ENCODE measurements at places on chromosomes 16 and 17.

DNA sequence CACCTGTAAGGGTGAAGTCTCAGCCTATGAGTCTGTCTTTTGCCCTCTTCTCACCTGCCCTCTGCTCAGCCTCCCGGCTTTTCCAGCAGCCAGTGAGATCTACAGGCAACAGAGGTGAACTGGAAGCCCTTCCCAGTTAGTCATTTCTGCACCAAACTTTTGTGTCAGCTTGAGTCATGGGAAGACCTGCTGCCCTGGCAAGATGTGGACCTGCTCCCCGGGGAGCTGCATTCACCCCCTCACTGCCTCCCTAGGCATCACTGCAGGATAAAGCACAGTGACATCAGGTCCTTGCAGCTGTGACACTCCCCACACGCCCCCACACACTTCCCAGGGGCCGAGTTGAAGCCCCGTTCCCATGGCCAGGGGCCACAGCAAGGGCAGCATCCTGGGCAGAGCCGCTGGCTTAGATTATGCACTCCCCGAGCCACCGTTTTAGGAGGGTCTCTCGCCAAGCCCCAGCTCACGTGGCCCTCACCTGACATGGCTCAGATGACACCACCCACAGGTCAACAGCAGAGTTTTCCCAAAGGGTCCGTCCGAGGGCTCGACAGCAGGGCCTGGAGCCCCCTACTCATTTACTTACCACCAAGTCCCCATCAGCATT, 6.5 kb upstream of the ABR start:
- no peak for DNase-seq

GRCh38 chr16:81279392-81279791, 35.4 kb upstream of the GAN start:
- DNase-seq, result no peak

DNA sequence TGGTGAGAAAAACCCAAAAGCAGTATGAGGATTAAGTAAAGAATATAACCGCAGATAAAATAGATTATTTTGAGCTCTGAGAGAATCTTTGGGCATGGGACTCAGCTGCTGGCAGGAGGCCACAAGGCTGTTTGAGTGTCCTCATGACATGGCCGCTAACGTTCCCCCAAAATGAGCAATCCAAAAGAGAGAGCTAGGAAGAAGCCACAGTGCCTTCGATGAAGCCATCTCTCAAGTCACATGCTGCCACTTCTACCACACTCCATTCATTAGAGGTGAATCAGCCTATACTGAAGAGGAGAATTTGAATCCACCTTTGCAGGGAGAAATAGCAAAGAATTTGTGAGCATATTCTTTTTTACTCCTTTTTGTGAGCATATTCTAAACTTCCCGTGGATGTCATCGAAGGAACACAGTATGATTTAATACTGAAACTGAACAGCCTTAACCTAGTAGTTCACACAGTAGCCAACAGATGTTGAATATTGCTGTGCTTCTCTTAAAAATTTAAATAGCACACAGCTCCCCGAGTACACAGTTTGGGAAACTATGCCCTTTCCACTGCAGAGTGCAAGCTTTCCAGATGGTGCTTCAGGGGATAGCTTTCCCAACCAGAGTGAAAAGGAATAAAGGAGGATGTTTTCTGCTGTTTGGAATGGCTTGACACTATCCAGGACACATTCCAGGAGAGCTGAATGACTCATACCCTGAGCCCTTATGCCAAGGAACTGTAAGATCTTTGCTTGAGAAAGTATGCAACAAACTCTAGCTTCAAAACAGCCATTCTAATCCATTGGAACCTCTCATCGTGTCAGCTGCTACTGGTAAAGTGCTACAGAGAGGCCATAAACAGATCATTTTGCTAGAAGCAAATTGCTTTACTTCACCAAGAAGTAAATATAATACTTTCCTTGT, 33.9 kb downstream of the ANKFY1 start:
- no peak for DNase-seq

GRCh38 chr17:28334171-28334570, 1.1 kb downstream of the IFT20 start:
- no peak for DNase-seq

GRCh38 chr17:78305801-78306200, 54.1 kb downstream of the SOCS3 start:
- no peak for DNase-seq

- no peak for DNase-seq
Measured at GRCh38 chr16:19776147-19776546, 58.1 kb downstream of the IQCK start.

- DNase-seq, result no peak
Measured at GRCh38 chr17:38451030-38451839, 23.0 kb downstream of the ARHGAP23 start.

DNA sequence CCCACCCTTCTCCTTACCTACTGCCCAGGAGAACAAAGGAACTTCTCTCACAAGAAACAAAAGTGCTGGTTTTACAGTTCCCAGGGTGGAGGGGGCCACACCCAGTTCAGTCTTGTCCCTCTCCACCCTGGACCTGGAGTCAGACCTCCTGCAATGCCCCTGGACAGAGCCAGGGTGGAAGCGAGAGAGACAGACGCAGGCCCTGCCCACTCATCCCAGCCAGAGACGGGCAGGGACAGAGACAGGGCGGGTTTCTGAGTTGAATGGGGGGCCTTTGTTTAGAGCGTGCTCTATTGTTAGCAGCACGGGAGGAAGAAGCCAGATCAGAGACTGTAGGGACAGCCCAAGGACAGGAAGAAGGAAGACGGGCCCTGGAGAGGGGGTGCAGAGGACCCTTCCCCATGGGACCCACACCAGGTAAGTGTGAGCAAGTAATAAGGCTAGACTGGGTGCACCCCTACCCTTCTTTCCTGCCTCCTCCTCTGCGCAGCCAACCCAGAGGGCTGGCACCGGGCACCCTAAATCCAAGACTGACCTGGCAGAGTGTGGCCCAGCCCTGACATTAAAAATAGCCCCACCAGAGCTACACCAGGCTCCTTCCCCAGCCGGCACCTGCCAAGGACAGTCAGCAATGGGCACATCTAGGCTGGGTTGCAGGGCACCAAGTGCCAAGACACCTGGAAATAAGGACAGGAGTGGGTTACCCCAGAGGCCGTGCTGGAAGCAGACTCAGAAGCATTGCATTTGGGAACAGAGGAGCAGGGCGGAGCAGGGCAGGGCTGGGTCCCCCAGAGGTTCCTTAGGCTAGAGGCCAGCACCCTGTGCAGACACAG, 10.9 kb downstream of the JUP start:
- DNase-seq, result no peak

- DNase-seq, result no peak
Measured at GRCh38 chr16:47644166-47644565, 183.0 kb downstream of the PHKB start.

DNA sequence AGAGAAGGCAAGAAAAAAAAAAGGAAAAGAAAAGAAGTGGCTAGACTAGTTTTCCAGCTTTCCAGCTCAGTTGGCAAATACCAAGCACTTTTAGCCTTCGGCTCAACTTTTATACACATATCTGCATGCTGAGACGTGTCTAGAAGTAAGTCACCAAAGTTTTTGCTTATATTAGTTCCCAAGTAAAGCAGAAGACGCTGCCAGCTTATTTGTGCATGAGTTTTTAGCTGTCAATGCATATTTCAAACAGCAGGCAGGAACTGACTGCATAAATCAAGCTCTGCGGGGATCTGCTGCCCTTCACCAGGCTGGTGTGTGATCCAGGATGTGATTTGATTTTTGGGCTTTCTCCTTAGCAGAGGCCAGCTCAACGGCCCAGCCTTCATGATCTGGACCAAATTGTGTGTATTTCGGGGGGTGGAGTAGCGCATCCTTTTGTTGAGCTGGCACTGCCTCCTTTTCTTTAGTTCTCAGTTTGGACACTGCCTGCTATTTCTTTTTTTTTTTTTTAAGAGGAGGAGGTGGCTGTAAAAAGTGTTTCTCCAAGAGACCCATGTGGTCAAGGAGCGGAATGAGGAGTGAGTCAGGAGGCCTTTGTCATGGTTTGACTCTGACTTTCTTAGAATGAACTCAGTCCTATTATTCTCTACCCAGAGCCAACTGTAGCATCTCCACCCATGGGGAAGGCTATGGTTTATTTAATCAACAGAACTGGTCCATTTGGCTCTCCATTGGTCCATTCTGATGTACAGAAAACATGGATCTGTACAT, 162.6 kb upstream of the XYLT1 start:
- no peak for DNase-seq

- DNase-seq, result no peak
Measured at GRCh38 chr17:51217946-51218345, 41.9 kb downstream of the MBTD1 start.

GRCh38 chr16:29815032-29815721, 775 bp upstream of the PAGR1 start:
- DNase-seq, result no peak

- DNase-seq, result no peak
Measured at GRCh38 chr16:3839402-3840184, 40.9 kb downstream of the CREBBP start.

DNA sequence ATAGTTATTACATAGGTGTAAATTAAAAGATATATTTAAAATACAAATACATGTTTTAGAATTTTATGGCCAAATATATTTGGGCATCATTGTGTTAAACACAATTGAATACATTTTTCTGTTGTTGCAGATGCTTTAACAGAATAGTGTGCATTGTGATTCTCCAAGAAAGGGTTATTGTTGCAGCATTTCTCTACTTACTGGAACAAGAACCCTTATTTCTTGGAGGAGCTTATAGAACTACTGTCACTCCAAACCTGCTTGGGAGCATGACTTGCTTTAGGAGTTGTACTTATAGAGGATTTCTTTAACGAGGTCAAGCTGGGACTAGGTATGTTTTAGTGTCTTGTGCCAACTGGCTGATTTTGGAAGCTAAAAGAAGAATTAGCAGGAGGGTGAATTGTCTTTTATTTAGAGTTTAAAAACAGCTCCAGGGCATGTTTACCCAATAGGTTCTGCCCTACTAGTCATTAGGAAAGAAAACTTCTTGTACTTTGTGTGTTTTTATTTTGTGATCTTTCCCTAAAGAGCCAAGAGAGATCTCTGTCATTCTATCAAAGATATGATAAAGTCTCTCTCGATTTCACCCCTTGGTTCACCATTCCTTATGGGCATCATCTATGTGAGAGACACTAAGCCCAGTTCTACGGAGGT, 279.8 kb upstream of the SALL1 start:
- DNase-seq, result no peak

GRCh38 chr17:57313097-57313835, 56.9 kb downstream of the MSI2 start:
- no peak for DNase-seq

DNA sequence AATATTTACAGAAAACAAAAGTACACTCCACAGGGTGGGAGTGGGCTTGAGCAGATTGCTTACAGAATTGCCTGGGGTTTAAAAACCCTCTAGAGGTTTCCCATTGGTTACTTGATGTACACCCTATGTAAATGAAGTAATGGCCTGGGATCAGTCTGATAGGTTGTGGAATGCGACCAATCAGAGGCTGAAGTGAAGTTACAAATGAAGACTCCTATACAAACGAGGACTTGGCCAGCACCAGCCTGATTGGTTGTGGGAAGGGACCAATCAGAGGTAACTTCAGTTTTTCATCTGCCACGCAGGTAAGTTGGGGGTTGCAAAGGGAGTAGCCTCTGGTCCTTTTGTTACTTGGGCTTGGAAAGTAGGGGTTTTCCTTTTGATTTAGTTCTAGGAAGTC, 8.8 kb downstream of the EEF2K start:
- DNase-seq, result no peak

DNA sequence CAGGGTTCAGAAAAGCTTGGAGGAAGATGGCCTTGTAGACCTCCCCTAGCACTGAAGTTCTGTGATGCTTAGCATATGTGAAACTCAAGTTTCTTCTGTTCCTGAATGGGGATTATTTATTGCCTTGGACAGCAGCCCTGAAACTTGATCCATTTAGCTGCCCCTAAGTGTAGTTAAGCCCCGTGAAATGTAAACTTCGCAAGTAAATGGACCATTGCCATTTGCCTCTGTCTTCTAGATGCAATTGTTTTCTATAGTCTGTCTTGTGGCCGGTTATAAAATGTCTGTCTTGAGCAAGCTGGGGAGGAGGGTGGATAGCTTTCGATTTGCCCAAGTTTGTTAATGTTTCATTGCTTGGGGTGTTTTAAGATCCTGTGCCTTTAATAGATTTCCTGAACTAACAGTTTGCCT, 261.8 kb downstream of the CDH13 start:
- no peak for DNase-seq

GRCh38 chr17:72446118-72446517, 325.3 kb downstream of the SOX9 start:
- no peak for DNase-seq

DNA sequence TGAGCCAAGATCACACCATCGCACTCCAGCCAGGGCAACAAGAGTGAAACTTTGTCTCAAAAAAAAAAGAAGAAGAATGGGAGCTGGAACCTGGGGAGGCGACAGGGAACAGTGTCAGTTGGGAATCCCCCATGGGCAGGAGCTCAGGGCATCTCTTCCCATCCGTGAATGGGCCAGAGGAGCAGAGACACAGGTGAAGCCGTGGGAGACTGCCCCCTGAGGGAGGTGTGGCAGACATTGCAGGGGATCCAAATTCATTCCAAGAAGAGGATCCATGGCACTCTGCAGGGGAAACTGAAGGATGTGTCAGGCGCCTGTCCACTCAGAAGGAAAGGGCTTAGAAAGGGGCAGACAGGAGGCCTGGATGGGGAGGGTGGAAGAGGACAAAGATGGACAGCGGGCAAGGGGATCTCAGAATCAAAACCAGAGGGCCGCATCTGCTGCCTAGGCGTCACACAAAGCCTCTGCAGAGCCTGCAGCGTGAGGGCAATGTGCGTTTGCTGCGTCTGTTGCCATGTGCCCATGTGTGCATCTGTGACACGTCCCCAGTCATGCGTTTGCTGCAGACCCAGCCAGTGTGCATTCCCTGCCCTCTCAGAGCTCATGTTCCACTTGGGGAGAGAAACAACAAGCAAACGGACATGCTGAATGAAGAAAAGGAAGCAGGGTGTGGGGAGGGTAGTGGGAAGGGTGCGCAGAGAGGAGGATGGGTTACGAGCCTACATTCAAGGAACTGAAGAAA, 30.6 kb upstream of the TNRC6C start:
- DNase-seq, result no peak

DNA sequence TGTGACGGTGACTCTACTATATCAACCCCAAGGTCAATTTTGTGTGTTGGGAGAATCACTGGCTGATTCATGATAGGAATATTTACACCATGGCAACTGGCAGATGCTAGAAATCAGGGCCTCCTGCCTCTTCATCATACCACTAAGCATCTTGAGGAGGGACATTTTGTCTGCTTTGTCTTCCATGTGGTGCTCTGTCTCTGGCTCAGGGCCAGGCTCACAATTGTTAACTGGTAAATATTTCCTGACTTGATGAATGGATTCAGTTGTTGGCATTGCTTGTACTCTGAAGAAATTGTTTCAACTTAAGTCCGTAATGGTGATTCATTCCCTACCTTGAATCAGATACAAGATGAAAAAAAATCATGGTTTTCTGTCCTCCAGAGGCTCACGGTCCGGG, 292.7 kb downstream of the HAPSTR1 start:
- no peak for DNase-seq

- DNase-seq, result no peak
Measured at GRCh38 chr17:4490109-4490591, 8.5 kb upstream of the SPNS2 start.
